ENCODE measurements at places on chromosomes 3 and 15. TPM values are rescaled to one million over a fixed set of nuclear protein-coding genes. Genes with fewer than 3 reads are reported as not detected.

GRCh38 chr15:92665100-92665555 is 9.6 kb upstream of the FAM174B start:
- no peak for DNase-seq

GRCh38 chr15:60551147-60551780 is 72.3 kb upstream of the ICE2 start:
- DNase-seq = no peak

- DNase-seq = no peak
Measured at GRCh38 chr3:137222736-137223225, 265.0 kb downstream of the IL20RB start.

- DNase-seq = no peak
Measured at GRCh38 chr15:58549785-58550074, 117.9 kb downstream of the LIPC start.

- no peak for DNase-seq
Measured at GRCh38 chr15:60635507-60636352, 156.8 kb upstream of the ICE2 start.

- no peak for DNase-seq
Measured at GRCh38 chr3:96169111-96169766, 645.2 kb upstream of the EPHA6 start.

DNA sequence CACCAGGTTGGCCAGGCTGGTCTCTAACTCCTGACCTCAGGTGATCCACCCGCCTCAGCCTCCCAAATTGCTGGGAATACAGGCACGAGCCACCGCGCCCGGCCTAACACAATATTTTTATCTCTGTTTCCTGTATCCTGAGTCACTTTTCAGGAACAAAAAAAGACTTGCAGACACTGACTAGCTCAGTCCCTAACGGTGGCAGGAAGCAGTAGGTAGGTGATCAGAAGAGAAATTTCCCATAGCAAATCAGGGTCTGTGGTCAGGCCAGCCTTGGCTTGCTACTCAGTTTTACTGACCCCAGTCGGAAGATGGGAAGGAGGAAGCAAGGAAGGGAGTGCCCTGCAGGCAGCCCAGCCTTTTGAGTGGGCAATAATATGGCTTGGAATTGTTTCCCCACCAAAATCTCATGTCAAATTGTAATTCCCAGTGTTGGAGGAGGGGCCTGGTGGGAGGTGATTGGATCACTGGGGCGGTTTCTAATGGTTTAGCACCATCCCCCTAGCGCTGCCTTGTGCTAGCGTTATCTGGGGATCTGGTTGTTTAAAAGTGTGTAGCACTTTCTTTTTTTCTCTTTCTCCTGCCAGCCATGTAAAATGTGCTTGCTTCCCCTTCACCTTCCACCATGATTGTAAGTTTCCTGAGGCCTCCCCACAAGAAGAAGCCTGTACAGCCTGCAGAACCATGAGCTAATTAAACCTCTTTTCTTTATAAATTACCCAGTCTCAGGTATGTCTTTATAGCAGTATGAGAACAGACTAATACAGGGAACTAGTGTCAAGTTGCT is 19.5 kb upstream of the CDCP1 start:
- DNase-seq = no peak

- DNase-seq = no peak
Measured at GRCh38 chr3:66552846-66553245, 52.0 kb upstream of the LRIG1 start.

DNA sequence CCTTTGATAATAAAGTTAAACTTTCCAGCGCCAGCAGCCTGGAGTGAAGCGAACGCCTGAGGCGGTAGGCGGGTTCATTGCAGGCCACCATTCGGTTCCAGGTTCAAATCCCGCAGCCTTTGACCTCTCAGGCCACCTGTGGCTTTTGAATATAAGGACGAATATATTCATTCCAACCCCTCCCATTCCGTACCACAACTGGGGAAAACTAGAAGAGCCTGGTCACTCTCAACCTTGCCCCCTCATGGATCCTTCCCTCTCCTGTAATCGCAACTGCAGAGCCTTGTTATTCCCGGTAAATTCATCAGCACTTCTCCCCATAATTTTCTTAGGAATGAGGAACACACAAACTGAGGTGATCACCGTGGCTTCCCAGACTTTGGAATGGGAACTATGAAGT is 35.2 kb downstream of the ZIC4 start:
- no peak for DNase-seq

TRPM1 gene
- total RNA-seq = not detected

APOD gene
- total RNA-seq = 85.0 TPM

VIPR1 gene
- 5.9 TPM for total RNA-seq

UBAP1L gene
- 2.1 TPM for total RNA-seq

DNA sequence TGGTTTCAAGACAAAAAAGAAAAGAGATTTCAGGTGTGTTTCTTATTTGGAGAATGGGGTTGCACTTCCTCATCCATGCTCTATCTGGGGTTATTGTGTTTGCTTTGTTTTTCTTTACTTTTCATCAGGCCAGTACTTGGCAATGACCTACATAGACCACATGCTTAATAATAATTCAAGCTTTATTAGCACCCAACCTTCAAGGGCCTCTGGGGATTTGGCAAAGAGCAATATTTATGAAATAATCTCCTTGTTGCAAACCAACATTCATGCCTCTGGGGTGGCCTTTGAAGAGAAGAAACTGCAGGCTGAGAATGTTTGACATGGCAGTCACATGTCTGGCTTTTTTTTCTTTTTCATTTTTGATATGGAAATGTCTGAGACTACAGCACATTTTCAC is 68.2 kb upstream of the SNRK start:
- no peak for DNase-seq

GRCh38 chr3:39752019-39752637 is 57.3 kb upstream of the MYRIP start:
- DNase-seq = no peak

GP9 gene
- not detected for total RNA-seq

ERICH6 gene
- 0.39 TPM for total RNA-seq

DNA sequence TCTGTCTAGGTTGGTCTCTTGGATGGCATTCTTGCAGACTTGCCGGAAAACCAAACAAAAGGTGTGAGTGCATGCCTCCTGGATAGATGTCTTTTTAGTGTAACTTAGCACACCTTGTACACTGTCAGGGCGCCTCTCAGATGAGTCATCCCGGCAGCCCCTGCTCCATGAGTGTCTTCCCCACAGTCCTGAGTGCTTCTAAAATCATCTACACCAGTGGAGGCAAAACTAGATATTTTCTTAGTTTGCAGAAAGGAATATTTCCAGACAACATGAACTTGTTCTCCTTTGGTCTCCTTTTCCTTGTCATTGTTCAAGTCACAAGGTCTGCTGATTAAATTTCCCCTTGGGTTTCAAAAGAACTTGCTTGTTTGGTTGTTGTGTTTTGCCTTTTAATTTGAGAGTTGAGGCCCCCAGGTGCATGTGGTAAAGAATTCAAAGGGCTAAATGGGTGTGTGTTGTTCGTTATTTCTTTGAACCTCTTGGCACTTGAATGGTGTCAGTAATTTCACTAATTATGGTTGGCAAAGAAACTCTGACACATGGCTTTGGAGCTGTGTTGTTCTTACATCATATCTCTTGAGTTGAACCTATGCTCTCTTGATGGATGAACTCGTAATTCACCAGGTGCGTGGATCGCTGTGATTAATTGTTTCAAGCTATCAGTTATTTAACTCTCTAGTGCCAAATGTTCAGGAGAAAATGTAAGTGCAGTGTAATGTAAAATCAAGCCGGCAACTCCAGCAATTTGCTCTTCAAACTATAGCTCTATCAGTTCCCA is 98.2 kb downstream of the IGF1R start:
- no peak for DNase-seq

PIK3R4 gene
- total RNA-seq = 16.4 TPM

LRRC31 gene
- not detected for total RNA-seq

GRCh38 chr3:16255726-16256125 is 9.0 kb downstream of the DPH3 start:
- DNase-seq = no peak

- no peak for DNase-seq
Measured at GRCh38 chr3:57864853-57865252, 108.7 kb downstream of the SLMAP start.

DNA sequence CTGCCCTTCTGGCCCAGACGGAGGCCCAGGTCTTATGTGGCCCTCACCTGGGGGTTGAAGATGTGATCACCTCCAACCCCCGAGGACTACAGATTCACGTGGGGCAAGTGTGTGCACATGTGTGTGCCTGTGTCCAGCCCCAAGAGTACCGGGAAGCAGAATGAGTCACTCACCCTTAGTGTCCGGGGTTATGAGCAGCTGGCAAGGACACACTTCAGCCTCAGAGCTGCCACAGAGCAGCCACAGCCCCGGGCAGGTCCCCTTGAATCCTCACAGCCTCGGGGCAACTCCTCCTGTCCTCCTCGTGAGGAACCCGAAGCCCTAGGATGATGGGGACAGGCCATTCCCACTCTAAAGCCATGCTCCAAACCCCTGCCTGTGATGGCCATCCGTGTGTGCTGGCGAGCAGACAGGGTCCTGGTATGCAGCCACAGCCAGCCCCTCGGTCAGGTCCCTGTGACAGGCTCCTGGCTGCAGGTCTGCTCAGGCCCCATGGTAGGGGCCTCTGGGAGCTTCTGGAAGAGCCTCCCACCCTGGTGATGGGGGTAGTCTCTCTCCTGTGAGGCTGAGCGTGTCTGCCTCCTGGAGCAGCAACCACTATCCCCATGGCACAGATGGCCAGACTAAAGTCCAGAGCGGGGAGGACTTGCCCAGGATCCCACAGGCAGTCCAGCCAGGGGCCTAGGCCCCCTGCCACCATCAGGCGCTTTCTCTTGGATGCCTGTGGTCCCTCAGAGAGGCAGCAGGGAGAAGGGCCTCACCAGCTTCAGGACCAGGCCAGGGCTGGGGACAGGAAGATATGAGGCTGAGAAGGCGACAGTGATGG is 852 bp downstream of the STAB1 start:
- DNase-seq = peak; percentile 65

- DNase-seq = no peak
Measured at GRCh38 chr3:5126586-5126985, 4.5 kb downstream of the ARL8B start.

GRCh38 chr3:194095464-194095863 is 40.5 kb upstream of the HES1 start:
- DNase-seq = peak; percentile 87

DNA sequence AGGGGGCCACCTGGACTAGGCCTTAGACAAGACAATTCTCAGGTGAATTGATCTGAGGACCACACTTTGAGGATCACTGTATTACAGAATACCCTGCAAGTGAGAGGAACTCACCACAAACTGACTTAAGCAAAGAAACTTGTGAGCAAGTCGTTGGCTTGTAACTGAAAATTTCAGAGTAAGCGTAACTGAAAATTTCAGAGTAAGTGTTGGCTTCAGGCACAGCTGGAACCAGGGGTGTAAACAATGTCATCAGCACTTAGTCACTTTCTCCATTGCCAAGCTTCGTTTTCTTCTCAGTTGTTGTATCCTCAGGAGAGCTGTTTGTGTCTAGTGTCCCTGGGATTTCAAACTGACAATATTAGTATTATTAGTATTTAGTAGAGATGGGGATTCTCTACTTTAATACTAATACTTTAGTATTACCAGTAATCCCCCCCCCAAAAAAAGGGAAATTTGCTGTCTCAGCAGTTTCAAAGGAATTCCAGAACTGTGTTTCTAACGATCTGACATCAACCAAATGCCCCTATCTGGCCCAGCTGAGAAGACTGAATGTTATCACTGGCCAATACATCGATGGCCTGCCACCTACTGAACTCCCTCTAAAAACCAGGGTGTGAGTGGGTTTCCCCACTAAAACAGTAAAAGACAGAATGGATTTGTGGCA is 474.4 kb downstream of the NTRK3 start:
- DNase-seq = no peak

CLEC3B gene
- 107 TPM for total RNA-seq

TMOD2 gene
- total RNA-seq = 16.7 TPM

GRCh38 chr3:29679944-29680343 is 399.1 kb downstream of the RBMS3 start:
- DNase-seq = no peak

RTP1 gene
- not detected for total RNA-seq

GRCh38 chr15:67089217-67090193 is 24.1 kb downstream of the SMAD3 start:
- DNase-seq = no peak

VWA5B2 gene
- total RNA-seq = not detected

- DNase-seq = no peak
Measured at GRCh38 chr3:176005564-176005963, 1146.4 kb downstream of the NAALADL2 start.

C3orf70 gene
- total RNA-seq = 3.1 TPM

- no peak for DNase-seq
Measured at GRCh38 chr15:90619939-90620338, 90.2 kb downstream of the CRTC3 start.

- DNase-seq = peak; percentile 29
Measured at GRCh38 chr15:63243101-63243500, 34.3 kb upstream of the APH1B start.

DNA sequence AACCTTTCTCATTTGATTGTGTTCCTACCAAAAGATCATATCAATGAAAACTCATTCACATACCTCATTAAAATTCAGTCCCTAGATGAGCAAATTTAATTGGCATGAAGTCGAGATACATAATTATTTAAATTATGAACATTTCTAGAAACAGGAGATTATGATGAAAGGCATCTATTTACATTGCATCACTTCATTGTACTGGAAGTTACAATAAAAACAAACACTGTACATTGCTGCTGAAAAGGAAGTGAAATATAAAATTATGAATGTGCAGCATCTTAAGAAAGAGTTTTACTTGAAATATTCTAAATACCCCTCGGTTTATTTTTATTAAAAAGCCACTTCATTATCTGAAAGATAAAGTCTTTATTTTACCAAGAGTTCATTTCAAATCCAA is 163.4 kb upstream of the ZNF385D start:
- DNase-seq = no peak

ABHD10 gene
- 30.9 TPM for total RNA-seq

CHD2 gene
- total RNA-seq = 63.2 TPM

TJP1 gene
- total RNA-seq = 95.9 TPM

Measured in left cardiac atrium (tissue), 4 donors.